ENCODE measurements at places on chromosomes 6 and 20. TPM values are rescaled to one million over a fixed set of nuclear protein-coding genes. Genes with fewer than 3 reads are reported as not detected.

FRMD1 gene
- 1.7 TPM for total RNA-seq

PRSS35 gene
- 34.7 TPM for total RNA-seq

PREP gene
- total RNA-seq, result 17.8 TPM

UTRN gene
- 220 TPM for total RNA-seq

SLC17A9 gene
- total RNA-seq, result 11.1 TPM

C6orf136 gene
- 11.8 TPM for total RNA-seq

SIRPB2 gene
- 16.9 TPM for total RNA-seq

SYNDIG1 gene
- total RNA-seq, result 6.3 TPM

HSPA1L gene
- total RNA-seq, result 1.4 TPM

ZNF165 gene
- total RNA-seq, result 0.96 TPM

MEP1A gene
- 2.2 TPM for total RNA-seq

RING1 gene
- total RNA-seq, result 13.7 TPM

BPIFB1 gene
- total RNA-seq, result 1.4 TPM

UNC5CL gene
- not detected for total RNA-seq

PDE7B gene
- 22.9 TPM for total RNA-seq

SLC35F1 gene
- total RNA-seq, result 2.2 TPM

TBX18 gene
- 43.6 TPM for total RNA-seq

BPIFB2 gene
- not detected for total RNA-seq

OTOR gene
- 1.7 TPM for total RNA-seq

TRIM31 gene
- total RNA-seq, result 1.7 TPM

JAG1 gene
- 193 TPM for total RNA-seq

PTPN1 gene
- total RNA-seq, result 22.1 TPM

FNDC1 gene
- total RNA-seq, result 3.6 TPM

CCN5 gene
- 7.5 TPM for total RNA-seq

CTCFL gene
- total RNA-seq, result 2.6 TPM

OVOL2 gene
- total RNA-seq, result not detected

STK38 gene
- 21.2 TPM for total RNA-seq

C6orf163 gene
- 4.3 TPM for total RNA-seq

SLC26A8 gene
- total RNA-seq, result 3.1 TPM

SLC24A3 gene
- 12.0 TPM for total RNA-seq

MCCD1 gene
- not detected for total RNA-seq

CUTA gene
- total RNA-seq, result 55.4 TPM

LHFPL5 gene
- 0.24 TPM for total RNA-seq

ZBTB22 gene
- total RNA-seq, result 14.0 TPM

OOEP gene
- total RNA-seq, result not detected

SLX4IP gene
- 7.7 TPM for total RNA-seq

GJA10 gene
- 1.7 TPM for total RNA-seq

POU5F1 gene
- total RNA-seq, result 4.1 TPM

C20orf204 gene
- total RNA-seq, result 1.2 TPM

ACSS1 gene
- 26.2 TPM for total RNA-seq
